Peyer's patch (tissue), 4 donors: ENCODE measurements at places on chromosomes 2 and 18.

DNA sequence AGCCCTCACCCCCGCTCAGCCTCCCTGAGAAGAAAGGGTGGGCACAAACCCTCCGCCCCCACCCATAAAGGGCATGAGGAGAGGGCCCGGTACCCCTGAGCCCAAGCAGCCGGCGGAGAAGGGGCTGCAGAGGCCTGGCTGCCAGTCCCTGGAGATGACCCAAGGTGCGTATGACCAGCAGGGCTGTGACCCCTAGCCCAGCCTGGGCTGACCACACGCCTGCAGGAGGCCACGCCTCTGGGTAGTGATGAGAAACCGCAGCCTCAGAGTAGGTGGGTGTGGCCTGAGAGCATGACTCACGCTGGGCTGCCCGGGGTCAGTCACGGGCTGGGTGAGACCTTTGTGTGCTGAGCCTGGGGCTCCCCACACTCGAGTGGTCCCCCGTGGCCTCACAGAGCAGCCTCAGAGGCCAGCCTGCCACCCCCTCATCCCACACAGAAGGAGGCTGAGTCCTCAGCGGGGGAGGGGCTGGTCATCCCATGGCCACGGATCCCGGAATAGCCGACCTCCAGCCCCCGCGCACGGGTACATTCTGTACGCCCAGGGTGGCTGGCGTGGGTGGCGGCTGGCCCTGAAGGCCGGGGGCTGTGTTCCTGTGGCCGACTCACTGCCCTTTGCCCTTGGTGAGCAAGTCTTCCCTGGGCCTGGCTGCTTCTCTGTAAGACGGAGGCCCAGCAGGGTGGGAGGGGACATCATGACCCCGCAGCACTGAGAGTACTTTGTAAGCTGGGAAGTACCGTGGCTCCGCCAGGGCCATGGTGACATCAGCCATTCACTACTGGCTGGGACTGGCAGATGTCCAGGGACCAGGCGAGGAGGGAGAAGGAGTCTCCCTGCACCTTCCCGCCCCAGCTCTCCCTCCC lies 110.8 kb upstream of the OTOS start:
- DNase-seq = peak; percentile 40
- no peak overlapping the region for H3K4me3 ChIP-seq
- H3K27ac ChIP-seq = peak overlapping the region; percentile 67
- H3K4me1 ChIP-seq = peaks cover 22% of the 10 kb centered on the region
- no peaks in the 10 kb centered on the region for H3K27me3 ChIP-seq
- H3K36me3 ChIP-seq = no peaks in the 10 kb centered on the region

DNA sequence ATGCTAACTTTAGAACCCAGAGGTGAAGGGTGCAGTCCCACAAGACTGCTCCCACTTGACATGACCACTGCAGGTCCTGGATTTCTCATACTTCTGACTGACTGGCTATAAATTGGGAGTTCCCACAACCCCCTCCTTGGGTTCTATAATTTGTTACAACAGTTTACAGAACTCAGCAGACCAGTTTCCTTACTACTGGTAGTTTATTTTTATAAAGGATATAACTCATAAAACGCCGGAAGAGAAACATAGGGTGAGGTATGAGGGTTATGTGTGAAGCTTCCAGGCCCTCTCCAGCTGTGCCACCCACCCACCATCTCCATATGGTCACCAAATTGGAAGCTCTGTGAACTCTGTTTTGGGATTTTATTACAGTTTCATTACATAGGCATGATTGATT lies 839.6 kb downstream of the TSN start:
- no peak overlapping the region for H3K4me3 ChIP-seq
- H3K36me3 ChIP-seq = no peaks in the 10 kb centered on the region
- DNase-seq = no peak
- no peak overlapping the region for H3K27ac ChIP-seq

- H3K27me3 ChIP-seq = no peaks in the 10 kb centered on the region
- DNase-seq = no peak
- H3K4me3 ChIP-seq = no peak overlapping the region
- H3K27ac ChIP-seq = no peak overlapping the region
- no peaks in the 10 kb centered on the region for H3K4me1 ChIP-seq
- no peaks in the 10 kb centered on the region for H3K36me3 ChIP-seq
Observed at GRCh38 chr2:138874251-138874650, 94.1 kb upstream of the NXPH2 start.

DNA sequence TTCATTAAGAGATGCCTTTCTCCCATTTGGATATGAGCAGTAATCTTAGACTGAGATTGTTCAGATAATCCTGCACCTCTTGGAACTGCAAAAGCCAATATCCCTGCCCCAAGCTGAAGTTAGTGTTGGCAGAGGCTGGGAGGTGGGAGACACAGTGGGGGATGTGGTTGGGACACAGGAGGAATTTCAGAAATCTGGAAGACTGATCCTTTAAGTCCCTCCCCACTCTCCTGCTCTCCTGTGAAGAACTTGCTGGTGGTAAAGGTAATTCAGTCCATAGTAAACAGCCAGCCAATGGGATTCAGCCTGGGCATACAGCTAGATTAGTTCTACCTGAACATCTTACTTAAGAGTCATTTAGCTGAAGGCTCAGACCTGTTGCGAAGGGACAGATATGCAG lies 50.0 kb upstream of the TMEM178A start:
- H3K4me3 ChIP-seq = no peak overlapping the region
- H3K36me3 ChIP-seq = no peaks in the 10 kb centered on the region
- H3K4me1 ChIP-seq = no peaks in the 10 kb centered on the region
- no peaks in the 10 kb centered on the region for H3K27me3 ChIP-seq

- DNase-seq = no peak
- H3K36me3 ChIP-seq = no peaks in the 10 kb centered on the region
- H3K27ac ChIP-seq = no peak overlapping the region
- H3K4me1 ChIP-seq = no peaks in the 10 kb centered on the region
- H3K4me3 ChIP-seq = no peak overlapping the region
- H3K27me3 ChIP-seq = no peaks in the 10 kb centered on the region
Observed at GRCh38 chr2:14752295-14752694, 119.8 kb downstream of the LRATD1 start.

GRCh38 chr2:186085226-186085625 lies 346.6 kb downstream of the FSIP2 start:
- no peaks in the 10 kb centered on the region for H3K4me1 ChIP-seq
- no peak overlapping the region for H3K4me3 ChIP-seq
- no peak overlapping the region for H3K27ac ChIP-seq
- no peak for DNase-seq
